ENCODE measurements at places on chromosomes 5 and 9. TPM values are rescaled to one million over a fixed set of nuclear protein-coding genes. Genes with fewer than 3 reads are reported as not detected.

COL15A1 gene
- 23.2 TPM for total RNA-seq

PHAX gene
- total RNA-seq: 62.4 TPM

ANKRD31 gene
- total RNA-seq: 0.82 TPM

INPP5E gene
- total RNA-seq: 11.1 TPM

OR2K2 gene
- total RNA-seq: 0.45 TPM

CCDC69 gene
- 0.36 TPM for total RNA-seq

PBX3 gene
- total RNA-seq: 123 TPM

Measured in cerebellum (tissue), 4 donors.